ENCODE measurements at places on chromosomes 16 and 17. TPM values are rescaled to one million over a fixed set of nuclear protein-coding genes. Genes with fewer than 3 reads are reported as not detected.
A peak's percentile ranks its signal among the peaks of the same experiment; 100 is the strongest.

DNA sequence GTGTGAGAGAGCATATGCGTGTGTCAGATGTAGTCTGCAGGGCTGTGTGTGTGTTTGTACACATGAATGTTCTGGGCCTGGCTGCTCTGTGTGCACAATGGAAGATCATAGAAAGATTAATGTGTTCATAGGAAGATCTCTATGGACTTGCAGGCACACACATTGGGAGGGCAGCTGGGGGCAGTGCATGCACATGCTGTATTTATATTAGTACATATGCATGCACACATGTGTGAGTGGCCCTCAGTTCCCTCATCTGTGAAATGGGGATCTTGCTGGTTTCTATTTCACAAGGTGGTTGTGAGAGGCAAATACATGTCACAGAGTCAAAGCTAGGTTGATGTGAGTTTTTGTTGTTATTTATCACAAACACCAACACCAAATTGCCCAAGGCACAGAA is 2.1 kb downstream of the CA7 start:
- no peak for DNase-seq

DNA sequence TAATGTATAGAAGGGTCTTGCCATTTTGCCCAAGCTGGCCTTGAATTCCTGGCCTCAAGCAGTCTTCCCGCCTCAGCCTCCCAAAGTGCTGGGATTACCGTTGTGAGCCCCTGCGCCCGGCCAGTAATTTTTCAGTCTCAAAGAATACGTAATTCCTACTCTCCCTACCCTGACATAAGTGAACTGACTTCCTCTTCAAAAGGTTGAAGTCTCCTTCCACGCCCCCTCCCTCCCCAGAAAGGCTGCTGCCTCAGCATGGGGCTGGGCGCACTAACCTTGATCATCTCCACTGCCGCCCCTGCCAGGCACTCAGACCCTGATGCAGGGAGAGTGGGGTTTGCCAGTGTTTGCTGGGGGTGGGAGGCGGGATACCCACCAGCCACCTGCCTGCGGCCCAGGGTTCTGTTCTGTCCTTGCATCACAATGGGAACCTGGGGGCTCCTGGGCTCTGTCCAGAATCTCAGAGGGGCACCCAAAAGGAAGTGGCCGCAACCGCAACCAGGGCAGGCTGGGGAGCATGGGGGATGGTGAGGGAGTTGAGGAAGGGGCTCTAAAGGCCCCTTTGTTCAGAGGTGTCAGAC is 27.5 kb downstream of the KIFC3 start:
- no peak for DNase-seq

DNA sequence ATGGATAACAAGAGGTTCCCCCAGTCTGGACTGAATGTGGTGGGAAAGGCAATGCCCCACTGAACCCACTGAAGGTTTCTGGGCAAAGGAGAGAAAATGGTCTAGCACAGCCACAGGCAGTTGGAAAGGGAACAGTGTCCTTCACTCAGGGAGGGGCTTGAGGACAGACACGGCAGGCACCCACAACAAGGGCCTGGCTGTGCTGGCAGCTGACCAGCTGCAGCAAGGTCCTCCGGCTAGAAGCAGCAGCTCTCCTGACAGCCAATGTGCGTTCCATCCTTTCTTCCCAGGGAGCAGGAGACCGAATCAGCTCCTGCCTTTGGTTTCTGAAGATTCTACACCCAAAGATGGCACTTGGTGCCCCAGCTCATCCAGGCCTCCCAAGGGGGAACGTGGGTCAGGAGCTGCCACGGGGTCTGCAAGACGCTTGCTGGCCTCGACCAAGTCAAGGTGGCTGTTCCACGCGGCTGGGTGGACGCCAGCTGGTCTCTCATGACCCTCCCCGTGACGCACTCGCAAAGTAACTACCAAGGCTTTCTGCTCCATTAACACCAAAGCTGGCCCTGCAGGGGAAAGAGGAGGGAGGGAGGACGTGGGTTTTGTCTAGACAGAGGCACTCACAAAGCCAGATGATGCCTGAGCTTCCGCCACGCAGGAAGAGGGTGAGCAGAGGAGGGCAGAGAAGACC is 11.1 kb downstream of the ABR start:
- no peak for DNase-seq

- DNase-seq, result no peak
Observed at GRCh38 chr17:40095944-40096791, 4.2 kb downstream of the NR1D1 start.

DNA sequence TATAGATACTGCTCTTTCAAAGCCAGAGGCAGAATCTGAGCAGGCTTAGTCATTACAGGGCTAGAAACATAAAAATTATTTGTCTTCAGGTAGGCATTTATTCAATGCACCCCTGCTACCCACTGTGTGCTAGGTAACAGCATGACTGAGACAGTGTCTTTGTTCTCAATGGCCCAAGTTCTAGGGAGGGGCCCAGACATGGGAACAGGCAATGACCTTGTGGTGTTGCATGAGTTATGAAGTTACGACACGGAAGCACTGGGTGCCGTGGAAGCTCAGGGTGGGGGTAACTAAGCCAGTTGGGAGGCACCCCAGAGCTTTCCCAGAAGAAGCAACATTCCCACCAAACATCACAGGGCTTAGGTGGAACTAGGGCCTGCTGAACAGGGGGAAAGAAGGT is 87.0 kb downstream of the CPPED1 start:
- DNase-seq, result no peak

- DNase-seq, result no peak
Observed at GRCh38 chr17:21674242-21674731, 18.0 kb upstream of the KCNJ18 start.

DNA sequence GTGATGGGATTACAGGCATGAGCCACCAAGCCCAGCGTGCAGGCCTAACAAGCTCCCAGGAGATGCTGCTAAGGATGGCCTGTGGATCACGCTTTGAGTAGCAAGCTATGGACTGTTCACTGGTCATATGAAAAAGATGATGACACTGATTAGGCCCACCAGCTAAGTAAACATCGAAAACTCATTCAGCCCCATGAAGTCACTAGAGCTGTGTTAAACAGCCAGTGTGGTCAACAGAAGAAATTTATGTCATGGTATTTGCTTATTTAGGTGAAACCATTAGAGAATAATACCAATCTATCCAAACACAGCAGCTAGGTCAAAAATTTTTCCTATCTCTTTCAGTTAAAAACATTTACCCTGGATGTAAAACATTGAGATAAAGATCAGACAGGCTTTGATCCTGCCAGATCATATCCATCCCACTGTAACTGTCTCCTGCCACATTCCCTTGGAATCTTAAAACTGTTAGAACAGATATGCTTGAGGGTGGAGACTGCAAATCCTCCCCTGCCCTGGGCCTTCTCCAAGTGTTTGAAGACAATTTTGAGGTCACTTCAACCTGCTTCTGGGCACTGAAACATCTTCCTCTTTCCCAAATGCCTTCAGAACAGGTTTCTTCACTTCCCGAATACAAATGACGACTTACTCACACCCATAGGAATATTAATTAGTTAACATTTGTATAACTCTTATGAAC is 30.9 kb downstream of the HOXB1 start:
- no peak for DNase-seq

KRTAP4-16 gene
- not detected for total RNA-seq

DNA sequence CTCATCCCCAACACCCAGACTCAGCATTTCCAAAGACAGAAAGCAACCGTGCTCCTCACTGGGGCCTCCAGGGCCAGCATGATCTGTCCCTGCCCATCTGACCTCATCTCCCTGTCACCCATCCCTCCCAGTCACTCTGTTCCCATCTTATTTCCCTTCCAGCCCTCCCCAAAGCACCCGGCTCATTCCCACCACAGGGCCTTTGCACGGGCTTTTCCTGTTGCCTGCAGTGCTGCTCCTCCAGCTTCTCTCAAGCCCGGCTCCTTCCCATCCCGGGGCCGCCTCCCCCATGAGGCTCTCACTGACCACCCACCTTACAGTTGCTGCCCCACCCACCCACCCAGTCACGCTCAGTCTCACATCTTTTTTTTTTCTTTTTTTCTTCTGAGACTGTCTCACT is 54.8 kb downstream of the RMI2 start:
- no peak for DNase-seq

- DNase-seq, result peak; percentile 8
Observed at GRCh38 chr17:77830816-77831473, 127.6 kb upstream of the TNRC6C start.

GRCh38 chr16:2912330-2913199 is 834 bp downstream of the FLYWCH1 start:
- DNase-seq, result no peak

DNA sequence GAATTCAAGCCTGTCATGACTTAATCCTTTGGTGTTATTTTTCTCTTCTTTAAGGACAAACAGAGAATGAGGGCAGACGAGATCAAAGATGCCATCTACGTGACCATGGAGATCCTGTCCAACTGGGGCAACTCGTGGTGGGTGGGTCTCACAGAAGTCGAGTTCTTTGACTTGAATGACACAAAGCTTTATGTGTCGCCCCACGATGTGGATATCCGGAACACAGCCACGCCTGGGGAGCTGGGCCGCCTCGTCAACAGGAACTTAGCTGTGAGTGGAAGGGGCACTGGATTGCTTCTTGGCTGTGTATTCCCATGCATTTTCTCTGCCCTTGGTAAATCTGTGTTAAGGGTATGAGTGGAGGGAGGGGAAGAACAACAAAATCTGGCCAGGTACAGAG is 158.7 kb downstream of the KATNIP start:
- DNase-seq, result no peak

KATNIP gene
- 19.5 TPM for total RNA-seq

MYL4 gene
- not detected for total RNA-seq
